ENCODE measurements at places on chromosomes 7 and 10.

GRCh38 chr7:155203059-155203881, 94.4 kb upstream of the INSIG1 start:
- DNase-seq: no peak

GRCh38 chr7:23590529-23590928, 6.7 kb upstream of the CCDC126 start:
- DNase-seq: no peak

DNA sequence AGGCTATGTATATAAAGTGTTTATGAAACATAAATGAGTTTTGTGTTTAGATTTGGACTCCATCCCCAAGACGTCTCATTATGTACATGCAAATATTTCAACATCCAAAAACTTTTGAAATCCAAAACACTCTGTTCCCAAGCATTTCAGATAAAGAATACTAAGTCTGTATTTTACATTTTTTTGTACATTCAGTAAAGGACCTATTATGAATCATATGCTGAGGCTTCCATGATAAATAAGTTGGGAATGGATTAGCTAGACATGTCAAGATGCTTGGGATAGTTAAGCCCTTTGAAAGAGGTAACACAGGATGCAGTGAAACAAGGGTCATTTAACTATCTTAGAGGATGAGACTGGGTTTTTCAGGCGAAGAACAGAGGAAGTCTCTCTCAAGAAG, 262.9 kb downstream of the SNX13 start:
- DNase-seq: no peak

DNA sequence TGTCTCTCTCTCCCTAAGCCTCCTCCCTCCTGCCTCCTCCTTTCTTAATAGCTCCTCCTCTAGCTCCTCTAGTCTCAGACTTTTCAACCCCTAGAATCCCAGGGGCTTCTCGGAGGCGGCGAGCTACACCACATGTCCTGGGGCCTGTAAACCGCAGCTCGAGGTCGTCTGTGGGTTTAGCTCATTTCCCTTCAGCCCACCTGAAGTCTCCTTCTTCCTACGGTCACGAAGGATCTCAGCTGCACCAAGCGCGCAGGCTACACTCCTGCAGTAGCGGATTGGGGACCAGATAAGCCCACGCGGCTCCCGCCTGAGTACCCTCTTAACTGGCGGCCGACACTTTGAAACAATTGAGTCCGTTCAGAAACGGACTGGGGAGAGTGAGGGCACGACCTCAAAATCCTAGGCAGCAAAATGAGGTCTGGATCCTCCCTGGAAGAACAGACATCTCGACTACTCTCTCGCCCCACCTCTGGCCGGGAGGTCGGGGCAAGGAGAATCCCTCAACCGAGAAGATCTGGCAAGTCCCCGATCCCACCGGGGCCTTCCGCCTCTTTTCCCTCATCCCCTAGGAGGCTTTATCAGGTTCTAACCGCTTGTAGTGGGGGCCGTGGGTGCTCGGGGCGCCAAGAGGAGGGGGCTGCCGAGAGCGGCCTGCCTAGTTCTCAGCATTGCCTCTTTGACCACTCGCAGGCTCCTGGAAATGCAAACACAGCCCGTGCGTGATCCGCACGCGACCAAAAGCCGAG, 1.3 kb upstream of the SORCS3 start:
- DNase-seq: no peak

Data from stimulated activated naive CD4-positive, alpha-beta T cell treated with Interleukin-2 at 50 U/mL for 16 hours (primary cell).